ENCODE measurements at places on chromosomes 12 and 14. TPM values are rescaled to one million over a fixed set of nuclear protein-coding genes. Genes with fewer than 3 reads are reported as not detected.

The EXOC3L4 gene
- 2.4 TPM for total RNA-seq

The KCNMB4 gene
- 1.4 TPM for total RNA-seq

The RNASE7 gene
- total RNA-seq = not detected

The CD27 gene
- total RNA-seq = 0.29 TPM

The CFAP54 gene
- 4.6 TPM for total RNA-seq

The KRT3 gene
- total RNA-seq = not detected

The RAN gene
- total RNA-seq = 583 TPM

The TSPAN9 gene
- total RNA-seq = 23.0 TPM

The ACRBP gene
- total RNA-seq = 0.14 TPM

The RTL1 gene
- not detected for total RNA-seq

The EIF2S3B gene
- total RNA-seq = 2.8 TPM

The SMOC1 gene
- total RNA-seq = not detected

Measured in placental pericyte (primary cell).